Choroid plexus epithelial cell (primary cell): ENCODE measurements at places on chromosomes 13 and 19.

DNA sequence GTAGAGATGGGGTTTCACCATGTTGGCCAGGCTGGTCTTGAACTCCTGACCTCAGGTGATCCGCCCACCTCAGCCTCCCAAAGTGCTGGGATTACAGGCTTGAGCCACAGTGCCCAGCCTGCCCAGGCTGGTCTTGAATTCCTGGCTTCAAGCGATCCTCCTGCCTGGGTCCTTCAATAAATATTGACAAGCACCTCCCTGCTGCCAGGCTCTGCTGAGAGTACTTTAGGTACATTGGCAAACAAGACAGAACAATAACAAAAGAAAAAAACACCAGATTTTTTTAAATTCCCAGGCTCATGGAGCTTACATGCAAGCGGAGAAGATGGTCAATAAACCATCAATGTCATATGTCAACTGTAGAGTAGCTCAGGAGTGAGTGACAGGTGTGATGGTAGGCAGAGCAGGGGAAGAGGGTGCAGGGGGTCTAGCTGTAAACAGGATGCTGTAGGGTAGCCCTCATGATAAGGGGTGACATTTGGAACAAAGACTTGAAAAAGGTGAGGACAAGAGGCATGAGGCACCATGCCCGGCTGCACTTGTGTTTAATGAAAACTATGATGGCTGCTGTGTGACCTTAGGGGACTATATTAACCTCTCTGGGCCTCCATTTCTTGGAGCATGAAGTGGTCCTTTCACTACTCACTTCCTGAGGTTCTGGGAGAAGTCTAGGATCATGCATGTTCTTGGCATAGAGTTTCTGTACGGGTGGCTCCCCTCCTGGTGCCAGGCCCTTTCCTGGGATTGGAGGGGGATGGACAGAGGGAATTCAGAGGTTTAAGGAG is 19.6 kb downstream of the SULT2B1 start:
- DNase-seq = no peak

GRCh38 chr19:47663911-47664771 is 49.1 kb upstream of the EHD2 start:
- DNase-seq = peak; percentile 100

- no peak for DNase-seq
Measured at GRCh38 chr19:14566712-14567077, 5.2 kb downstream of the NDUFB7 start.

GRCh38 chr13:113762538-113762937 is 3.5 kb downstream of the TMEM255B start:
- no peak for DNase-seq

DNA sequence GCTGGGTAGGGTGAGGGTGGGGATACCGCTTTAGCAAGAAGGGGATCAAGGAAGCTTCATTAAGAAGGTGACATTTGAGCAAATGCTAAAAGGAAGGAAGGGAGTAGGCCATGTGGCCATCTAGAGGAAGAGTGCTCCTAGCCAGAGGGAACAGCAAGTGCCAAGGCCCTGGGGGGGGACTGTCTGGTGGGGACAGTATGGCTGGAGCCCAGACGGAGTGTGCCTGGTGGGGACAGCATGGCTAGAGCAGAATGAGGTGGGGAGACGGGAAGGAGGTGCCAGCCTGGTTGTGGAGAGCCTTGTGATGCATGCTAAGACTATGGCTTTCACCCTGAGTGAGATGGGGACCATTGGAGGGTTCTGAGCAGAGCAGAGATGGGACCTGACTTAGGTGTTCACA is 2.1 kb upstream of the TGFB1 start:
- no peak for DNase-seq

DNA sequence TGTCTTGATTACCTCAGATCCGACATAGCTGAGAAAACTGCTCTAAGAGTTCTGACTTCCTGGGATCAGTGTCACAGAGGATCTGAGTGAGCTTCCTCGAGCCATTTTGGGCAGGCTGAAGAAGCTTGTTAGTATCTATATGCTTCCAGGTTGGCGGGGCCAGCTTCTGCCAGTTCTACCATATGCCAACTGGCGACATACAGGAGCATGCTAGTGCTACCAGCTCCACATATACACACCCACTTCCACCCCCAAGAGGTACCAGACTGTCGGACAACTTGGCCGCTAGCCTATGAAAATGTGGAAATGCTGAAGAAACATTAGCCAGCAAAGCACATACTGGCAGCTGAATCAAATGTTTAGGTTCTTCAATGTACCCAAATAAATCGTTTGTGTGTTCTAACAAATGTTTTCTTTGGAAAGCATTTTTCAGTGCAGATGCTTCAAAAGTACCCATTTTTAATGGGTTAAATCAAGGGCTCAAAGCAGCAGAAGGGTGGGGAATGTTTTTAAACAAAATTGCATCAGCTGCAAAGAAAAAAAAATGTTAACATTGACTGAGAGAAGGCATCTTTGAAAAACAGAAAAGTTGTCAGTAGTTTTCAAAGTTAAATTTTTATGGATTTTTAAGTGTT is 163.7 kb downstream of the KLF12 start:
- DNase-seq = peak; percentile 12

DNA sequence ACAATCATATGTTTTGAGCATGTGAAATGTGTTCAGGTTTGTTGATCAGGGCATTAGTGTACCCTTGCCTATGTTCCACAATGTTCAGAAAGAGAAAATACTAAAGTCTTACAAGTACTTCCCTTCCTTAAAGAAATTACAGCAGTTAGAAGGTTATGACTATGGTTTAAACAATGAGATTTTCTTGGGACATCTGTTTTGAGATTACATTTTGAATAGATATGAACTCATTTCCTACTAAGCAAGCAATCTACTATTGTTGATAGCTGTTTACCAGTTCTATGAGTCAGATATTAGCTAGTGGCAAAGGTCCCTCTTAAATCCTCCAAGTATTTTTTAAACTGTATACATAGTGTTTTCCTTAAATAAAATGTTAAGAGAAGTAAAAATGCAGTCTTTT is 241.3 kb downstream of the DACH1 start:
- peak; percentile 39 for DNase-seq
